ENCODE measurements at places on chromosomes 1 and 21.

- no peak for DNase-seq
Observed at GRCh38 chr1:235784950-235785349, 81.8 kb downstream of the LYST start.

GRCh38 chr1:187300081-187300480, 471.3 kb downstream of the PLA2G4A start:
- no peak for DNase-seq

- no peak for DNase-seq
Observed at GRCh38 chr1:179793281-179793680, 50.2 kb downstream of the FAM163A start.

GRCh38 chr1:184072376-184072775, 20.8 kb downstream of the TSEN15 start:
- no peak for DNase-seq

GRCh38 chr1:79519084-79519760, 512.7 kb upstream of the ADGRL4 start:
- no peak for DNase-seq

- no peak for DNase-seq
Observed at GRCh38 chr1:204927673-204928641, 57.3 kb downstream of the NFASC start.

- peak; percentile 18 for DNase-seq
Observed at GRCh38 chr21:45079351-45079750, 5.0 kb downstream of the ADARB1 start.

- DNase-seq = no peak
Observed at GRCh38 chr1:219639876-219640577, 27.1 kb upstream of the ZC3H11B start.

- DNase-seq = no peak
Observed at GRCh38 chr1:172360985-172361384, 59.5 kb upstream of the C1orf105 start.

DNA sequence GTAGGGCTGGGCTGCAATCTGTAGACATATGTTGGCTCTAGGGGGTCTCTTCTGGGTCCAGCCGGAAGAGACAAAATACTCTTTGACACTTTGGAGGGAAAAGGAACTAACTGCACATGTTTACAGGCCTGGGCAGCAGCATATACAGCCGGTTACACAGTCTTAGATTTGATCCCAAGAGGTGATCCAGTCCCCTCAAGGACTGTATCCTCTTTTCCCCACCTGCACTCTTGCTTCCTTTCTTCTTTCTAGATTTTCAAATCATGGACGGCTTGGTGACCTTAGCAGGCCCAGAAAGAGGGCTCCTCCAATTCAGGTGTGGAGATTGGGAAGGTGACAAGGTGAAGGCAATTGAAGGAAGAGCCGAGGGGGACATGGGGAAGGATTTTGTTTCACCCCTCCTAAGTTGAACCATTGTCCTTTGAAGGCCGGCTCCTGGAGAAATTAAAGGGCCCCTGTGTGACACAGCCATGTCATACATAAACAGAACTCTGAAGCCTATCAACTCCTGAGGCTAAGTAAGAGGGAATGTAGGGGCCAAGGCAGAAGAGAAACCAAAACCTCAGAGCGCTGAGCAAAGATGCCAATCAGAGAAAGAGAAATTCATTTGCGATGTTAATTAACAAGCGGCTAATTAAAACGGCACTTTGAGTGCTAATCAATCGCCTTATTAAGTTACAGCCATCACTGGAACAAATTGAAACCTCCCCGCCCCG, 5.9 kb upstream of the BARHL2 start:
- no peak for DNase-seq

DNA sequence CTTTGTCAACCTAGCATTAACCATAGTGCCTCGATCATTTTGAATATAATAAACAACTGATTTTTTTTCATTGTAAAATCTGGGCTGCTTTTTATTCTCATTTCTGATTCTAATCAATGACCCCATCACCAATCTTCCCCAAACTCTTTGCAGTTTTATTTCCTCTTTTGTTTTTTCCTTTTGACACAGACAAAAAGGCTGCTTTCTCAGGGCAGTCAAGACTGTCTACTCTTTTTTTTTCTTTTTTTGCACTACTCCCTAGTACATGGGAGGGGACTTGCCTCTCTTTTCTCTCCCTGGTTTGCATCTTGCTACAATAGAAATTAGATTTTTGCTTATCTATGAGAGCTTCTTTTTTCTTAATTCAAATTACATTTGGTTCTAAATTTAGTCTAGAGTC, 987.9 kb downstream of the ADGRL2 start:
- no peak for DNase-seq

- no peak for DNase-seq
Observed at GRCh38 chr1:172269644-172270043, 150.8 kb upstream of the C1orf105 start.

DNA sequence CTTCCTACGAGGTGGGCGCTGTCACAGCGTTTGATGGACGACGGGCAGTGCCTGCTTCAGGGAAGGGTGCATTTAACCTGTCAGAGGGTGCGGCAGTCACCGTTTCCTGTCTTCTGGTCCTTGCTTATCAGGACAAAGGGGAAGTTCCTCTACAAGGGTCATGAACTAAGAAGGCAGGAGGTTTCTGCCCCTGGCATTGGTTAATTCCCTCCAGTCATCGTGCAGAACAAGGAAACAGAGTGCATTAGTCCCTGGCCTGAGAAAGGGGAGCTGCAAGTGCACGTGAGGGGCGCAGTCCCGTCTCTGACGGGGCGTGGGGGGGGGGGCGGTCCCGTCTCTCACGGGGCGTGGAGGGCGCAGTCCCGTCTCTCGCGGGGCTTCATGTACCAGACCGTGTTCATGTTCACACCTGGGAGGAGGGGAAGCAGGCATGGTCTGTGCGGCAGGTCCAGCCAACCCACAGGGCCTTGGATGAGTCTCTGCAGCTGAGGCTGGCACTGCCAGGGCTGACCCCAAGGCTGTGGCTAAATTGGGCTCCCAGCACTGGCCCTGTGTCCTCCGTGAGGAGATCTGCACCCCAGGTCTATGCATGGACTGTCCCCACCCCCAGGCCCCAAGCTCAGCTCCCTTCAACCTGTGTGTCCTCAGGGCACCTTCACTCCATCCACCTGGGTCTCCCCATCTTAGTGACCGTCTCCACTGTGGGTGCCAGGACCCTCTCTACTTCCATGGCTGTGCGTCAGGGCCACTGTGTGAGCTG, 89.2 kb upstream of the COL6A1 start:
- peak; percentile 43 for DNase-seq

DNA sequence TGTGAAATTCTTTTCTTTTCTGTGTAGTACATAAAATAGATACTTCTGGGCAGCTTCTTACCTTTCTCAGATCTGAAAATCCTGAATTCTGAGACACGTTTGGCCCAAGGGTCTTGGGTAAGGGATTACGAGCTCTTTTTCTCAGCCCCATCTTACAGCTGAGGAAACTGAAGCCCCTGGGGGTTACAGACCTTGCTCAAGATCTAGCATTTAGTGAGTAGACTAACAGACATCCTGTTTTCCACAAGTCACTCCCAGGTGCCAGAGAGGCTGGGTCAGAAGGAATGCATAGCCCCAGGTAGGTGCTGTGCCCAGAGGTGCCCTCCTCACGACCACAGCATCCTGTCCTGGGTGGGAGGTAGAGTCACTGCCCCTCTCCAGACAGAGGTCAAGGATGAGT, 13.2 kb upstream of the CREG1 start:
- no peak for DNase-seq

- DNase-seq = peak; percentile 30
Observed at GRCh38 chr1:207815913-207816291, 64.0 kb downstream of the CD46 start.

GRCh38 chr1:21836010-21836409, 23.9 kb downstream of the LDLRAD2 start:
- DNase-seq = no peak

- no peak for DNase-seq
Observed at GRCh38 chr1:59569198-59569597, 245.6 kb upstream of the HOOK1 start.

GRCh38 chr21:33264561-33264960, 1.6 kb upstream of the IL10RB start:
- no peak for DNase-seq

- peak; percentile 47 for DNase-seq
Observed at GRCh38 chr1:93908394-93909145, 660 bp downstream of the GCLM start.

- DNase-seq = no peak
Observed at GRCh38 chr1:54340878-54341277, 65.3 kb downstream of the SSBP3 start.

GRCh38 chr1:6302568-6302967, 41.7 kb upstream of the GPR153 start:
- DNase-seq = no peak

DNA sequence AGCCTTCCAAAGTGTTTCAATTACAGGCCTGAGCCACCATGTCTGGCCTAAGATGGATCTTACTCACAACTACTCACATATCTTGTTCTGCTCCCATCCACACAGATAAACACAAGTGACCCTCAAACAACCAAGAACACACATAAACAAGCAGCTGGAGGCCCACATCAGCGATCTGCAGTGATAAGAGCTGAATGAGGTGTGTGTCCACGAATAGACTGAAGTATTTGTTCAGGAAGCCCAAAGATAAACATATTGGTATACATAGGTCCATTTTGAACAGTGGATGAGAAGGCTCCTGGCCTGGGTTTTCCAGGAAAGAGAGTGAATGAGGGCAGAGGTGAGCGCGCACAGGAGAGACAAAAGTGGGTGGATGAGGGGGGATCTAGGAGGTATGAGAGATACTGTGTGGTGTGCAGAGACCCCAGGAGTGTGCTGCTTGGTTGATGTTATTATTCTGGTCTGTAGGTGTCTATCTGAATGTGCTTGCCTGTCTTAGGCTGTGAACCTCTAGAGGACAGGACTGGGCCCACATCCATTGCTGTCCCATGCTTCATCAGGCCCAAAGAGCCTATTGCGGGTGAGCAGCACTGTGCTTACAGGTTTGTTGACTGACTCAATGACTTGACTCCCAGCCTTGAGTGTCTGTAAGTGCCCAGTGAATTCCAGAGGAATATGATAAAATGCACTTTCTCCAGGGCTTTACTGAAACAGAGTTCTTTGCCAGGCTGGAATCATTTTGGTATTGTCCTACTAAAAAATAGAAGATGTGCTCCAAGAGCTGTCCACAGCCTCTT, 79.9 kb upstream of the ATP1A1 start:
- no peak for DNase-seq

GRCh38 chr1:221035662-221036153, 156.5 kb downstream of the HLX start:
- DNase-seq = no peak

DNA sequence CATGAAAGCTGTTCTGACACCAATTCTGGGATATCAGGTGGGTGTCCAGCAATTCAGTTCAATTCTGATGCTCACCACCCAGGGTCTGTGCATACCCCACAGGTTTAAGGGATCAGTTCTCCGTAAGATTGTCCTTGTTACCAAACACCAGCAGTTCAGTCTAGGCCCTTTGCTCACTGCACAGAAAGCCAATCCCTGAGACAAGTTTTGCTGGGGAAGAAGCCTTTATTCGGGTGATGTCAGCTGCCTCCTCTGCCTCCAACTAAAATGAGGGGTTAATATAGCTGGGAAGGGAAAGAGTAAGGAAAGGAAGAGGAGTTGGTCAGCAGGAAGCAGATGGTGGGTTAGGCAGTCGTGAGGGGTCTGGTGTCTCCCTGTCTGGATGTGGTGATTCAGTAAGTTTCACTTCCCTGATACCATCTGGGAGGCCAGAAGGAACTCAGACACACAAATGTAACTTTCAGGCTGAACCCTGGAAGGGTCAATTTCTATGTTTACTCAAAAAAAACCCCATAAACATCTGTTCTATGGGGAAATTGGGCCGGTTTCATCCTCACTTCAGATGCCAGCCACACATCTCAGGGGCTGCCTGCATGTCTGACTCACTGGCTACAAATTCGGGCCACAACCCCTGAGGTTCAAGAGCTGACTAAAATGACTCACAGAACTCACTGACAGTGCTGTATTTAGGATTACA, 83.3 kb upstream of the PGBD5 start:
- no peak for DNase-seq

- DNase-seq = no peak
Observed at GRCh38 chr1:151222130-151222529, 23.8 kb downstream of the PIP5K1A start.

- DNase-seq = no peak
Observed at GRCh38 chr1:215393476-215393875, 173.6 kb upstream of the KCTD3 start.

DNA sequence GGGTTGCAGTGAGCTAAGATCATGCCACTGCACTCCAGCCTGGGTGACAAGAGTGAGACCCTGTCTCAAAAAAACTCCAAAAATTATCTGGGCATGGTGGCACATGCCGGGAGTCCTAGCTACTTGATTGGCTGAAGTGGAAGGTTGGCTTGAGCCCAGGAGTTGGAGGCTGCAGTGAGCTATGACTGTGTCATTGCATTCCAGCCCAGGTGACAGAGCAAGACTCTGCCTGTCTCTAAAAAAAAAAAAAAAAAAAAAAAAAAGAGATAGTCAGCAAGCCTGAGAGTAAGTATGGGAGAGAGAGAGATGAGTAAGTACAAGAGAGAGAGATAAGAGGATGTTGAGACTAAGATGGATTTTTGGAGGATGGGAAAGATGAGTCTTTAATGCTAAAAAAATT, 180.8 kb upstream of the CACYBP start:
- DNase-seq = no peak

GRCh38 chr21:36186081-36186480, 29.5 kb downstream of the DOP1B start:
- DNase-seq = no peak

DNA sequence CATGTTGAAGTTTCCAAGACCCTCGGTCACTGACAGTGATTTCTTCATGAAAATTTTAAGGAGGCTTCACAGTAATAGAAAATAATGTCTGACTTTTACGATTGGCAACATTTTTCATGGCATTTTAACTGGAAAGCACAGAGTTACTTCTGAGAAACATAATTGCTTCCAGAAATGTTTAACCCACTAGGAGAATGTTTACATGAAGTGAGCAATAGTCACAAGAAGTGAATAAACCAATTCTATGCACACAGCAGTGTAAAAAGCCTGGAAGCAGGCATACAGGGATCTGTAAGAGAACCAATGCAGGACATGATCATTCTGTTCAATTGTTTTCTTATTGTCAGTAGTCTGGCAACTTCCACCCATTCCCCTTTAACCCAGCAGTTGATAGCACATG, 316.2 kb upstream of the CXADR start:
- DNase-seq = no peak

DNA sequence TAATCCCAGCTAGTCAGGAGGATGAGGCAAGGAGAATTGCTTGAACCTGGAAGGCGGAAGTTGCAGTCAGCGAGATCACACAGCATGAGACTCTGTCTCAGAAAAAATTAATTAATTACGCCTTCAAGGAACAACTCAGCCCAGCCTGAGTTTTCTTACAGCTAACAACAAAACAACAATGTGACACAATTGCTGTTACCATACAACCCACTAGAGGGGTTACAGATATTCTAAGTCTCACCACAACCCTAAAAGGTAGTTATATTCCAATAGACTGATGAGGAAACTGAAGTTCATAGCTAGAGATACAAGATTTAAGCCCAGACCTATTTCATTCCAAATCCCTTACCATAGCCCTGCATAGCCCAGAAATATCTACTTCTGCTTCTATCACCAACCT, 2.9 kb upstream of the LRRC8C start:
- DNase-seq = peak; percentile 55

GRCh38 chr1:248802454-248802853, 23.3 kb downstream of the SH3BP5L start:
- DNase-seq = no peak

- DNase-seq = no peak
Observed at GRCh38 chr21:39669976-39670661, 57.4 kb downstream of the B3GALT5 start.

- no peak for DNase-seq
Observed at GRCh38 chr1:180675586-180675985, 43.8 kb downstream of the XPR1 start.
